ENCODE measurements at places on chromosomes 4 and X.
A peak's percentile ranks its signal among the peaks of the same experiment; 100 is the strongest.

GRCh38 chrX:15214588-15214987 lies 55.3 kb downstream of the ASB9 start:
- no peak for DNase-seq

GRCh38 chr4:28774344-28774743 lies 1913.7 kb downstream of the STIM2 start:
- no peak for DNase-seq

DNA sequence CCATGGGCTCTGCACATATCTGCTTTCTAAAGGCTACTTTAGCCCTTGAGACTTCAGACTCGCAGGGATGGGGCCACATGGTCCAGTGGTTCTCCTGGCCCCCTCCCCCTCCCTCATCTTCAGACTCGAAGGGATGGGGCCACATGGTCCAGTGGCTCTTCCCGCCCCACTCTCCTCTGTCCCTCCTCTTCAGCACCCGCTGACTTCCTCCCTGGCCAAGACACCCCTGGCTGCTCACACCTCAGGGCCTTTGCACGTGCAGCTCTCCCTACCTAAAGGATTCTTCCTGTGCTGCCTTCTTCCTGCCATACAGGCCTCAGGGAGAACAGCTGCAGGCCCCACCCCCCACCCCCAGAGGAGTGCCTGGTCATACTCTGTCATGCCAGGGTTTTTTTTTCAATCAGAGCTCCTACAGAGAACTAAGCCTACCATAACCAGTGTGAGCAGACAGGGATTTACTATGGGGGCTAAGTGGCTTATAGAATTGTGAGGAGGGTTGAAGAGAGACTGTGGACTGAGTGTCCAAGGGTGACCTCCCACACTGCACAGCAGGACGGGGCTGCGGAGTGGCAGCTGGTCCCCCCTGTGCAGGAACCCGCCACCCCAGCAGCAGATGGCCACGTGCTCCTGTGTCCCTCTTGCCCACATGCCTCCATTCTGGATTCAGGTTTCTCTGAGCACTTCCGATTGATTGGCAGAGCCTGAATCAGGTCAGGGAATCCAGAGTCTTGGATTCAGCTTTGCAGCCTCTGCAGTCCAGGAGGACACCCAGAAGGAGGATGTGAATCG lies 6.1 kb upstream of the SPON2 start:
- no peak for DNase-seq

- DNase-seq = no peak
Observed at GRCh38 chr4:153901220-153901619, 112.3 kb upstream of the SFRP2 start.

GRCh38 chr4:32133141-32133540 lies 1413.0 kb downstream of the PCDH7 start:
- DNase-seq = no peak

DNA sequence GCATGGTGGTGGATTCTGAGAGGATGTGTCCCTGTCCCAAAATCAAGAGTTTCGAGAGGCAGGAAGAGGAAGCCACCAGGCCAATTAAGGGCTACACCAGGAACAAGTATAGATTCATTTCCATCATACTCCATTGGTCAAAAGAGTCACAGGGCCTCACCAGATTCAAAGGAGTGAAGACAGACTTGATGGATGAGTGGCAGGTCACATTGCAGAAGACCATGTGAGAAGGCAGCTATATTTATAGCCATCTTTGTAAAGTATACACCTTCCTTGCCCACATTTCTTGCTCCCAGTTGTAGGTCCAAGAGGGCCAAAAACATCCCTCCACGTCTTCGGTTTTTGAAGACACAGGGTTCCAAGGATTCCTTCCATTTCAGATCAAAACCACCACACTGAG lies 406.0 kb downstream of the BCOR start:
- no peak for DNase-seq

GRCh38 chr4:35966566-35966965 lies 277.7 kb downstream of the ARAP2 start:
- no peak for DNase-seq

DNA sequence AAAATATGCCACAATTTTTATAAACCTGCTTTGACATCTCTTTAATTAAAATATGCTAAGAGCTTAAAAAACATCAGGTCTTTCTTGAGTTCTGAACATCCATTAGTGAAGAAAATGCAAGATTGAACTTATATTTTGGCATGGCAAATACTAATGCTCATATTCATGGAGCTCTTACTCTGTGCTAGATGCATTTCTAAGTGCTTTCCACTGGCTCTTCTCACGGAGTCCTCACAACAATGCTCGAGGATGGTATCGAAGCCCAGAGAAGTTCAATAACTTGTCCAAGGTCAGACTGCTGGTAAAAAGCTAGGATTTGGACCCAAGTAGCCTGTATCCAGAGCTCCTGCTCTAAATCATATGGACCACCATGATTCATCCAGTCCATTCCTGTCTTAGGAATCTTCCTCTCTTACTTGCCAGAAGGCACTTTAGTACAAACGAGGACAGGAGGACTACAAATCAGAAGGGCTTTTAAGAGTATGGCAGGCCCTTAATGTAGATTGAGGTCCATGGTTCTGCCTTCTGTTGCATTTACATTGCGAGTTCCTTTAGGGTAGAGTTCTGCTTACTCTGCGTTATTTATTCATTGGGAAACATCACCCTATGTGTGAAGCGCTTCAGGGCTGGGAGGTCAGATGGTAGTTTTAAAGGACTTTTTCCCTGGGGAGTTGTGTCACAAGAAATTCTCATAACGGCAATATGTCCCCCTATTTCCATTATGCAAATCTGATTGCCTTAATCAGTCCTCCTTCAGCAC lies 199.2 kb downstream of the RASL11B start:
- DNase-seq = no peak

DNA sequence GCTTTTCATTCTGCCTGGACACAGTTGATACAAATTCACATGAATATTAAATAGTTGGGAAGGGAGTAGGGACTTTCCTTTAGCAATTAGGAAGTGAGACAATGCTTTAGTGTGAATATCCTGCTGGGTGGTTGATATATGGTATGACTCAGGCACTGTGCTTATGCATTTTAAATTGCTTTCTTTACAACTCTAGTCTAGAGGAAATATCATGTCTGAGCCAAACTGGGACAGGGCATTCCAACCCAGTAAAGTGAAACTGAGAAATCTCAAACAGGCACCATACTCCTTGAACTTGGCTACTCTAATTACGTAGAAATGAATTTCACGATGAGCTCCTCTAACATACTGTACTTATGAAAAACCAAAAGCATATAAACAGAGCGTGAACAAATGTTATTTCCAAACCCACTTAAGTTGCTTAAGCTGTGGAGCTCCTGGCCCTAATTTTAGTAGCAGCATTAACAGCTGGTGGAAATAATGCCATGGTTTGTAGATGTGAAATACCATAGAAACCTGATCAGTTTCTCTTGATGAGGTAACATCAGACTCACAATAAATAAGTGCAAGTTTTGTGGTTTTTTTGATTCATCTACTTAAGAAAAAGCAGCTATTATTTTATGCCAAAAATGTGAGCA lies 242.9 kb upstream of the GK2 start:
- no peak for DNase-seq

DNA sequence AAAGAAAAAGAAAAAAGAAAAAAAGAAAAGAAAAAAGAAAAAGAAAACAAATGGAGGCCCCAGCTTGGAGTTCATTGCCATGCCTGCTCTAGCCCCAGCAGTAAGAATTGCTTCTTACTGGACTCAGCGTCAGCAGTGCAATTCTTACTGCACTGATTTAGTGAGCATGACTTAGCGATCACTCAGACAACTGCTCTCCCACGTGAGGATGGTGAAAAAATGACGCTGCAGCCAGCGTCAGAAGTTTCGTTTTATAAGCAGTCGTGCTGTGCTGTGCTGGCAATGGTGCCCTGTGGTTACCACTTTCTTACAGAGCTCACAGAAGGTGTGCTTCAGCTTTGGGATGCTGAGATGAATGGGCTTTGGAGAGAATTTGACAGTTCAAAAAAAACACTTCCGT lies 68.3 kb upstream of the DDX3X start:
- no peak for DNase-seq

- peak; percentile 30 for DNase-seq
Observed at GRCh38 chr4:88219099-88219498, 60.7 kb upstream of the ABCG2 start.

- DNase-seq = peak; percentile 1
Observed at GRCh38 chrX:14712096-14712495, 160.8 kb downstream of the FANCB start.

DNA sequence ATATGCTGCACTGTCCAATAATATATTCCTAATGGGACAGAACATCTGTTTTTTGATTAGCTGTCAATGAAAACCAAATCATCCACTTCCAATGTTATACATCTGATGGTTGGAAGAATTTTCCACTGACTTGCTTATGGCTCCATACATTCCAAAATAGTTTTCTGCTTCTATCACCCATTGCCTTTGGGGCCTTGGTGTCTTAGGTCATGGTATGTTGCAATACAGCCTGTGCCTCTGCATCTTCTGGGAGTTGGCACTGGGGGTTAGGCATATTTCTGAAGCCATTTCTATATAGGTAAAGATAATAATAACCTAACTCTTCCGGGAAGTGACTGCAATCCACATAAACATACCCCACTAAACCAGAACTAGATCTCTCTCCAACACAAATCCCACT lies 53.2 kb upstream of the NR3C2 start:
- no peak for DNase-seq

GRCh38 chr4:123325241-123325681 lies 71.3 kb upstream of the SPRY1 start:
- no peak for DNase-seq

DNA sequence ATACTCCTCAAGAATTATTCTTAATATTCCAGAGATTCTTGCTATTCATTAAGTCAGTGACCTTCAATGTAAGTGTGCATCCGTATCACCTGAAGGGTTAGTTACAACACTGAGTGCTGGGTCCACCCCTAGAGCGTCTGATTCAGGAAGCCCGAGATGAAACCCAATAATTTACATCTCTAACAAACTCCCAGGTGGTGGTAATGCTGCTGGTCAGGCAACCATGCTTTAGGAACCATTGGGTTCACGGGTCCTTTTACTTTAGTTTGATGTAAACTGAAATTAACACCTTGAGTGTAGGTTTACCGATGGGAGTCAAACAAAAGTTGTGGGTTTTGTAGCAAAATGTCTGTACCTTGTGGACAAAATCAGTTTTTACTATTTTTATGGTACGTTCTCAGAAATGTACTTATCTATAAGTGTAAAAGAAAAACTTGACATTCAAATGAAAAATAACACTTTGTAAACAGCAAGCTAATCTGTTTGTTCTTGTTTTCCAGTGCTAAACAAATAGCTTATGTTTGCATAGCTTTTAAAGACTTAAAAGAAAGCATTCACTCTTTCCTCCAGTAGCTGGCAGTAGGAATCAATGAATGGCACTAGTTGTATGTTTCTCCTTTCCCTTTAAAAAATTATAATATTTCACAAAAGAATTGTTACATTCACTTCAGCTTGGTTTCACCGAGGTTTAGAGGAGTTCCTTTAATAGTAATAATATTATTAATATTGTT lies 32.7 kb downstream of the ACE2 start:
- peak; percentile 23 for DNase-seq

DNA sequence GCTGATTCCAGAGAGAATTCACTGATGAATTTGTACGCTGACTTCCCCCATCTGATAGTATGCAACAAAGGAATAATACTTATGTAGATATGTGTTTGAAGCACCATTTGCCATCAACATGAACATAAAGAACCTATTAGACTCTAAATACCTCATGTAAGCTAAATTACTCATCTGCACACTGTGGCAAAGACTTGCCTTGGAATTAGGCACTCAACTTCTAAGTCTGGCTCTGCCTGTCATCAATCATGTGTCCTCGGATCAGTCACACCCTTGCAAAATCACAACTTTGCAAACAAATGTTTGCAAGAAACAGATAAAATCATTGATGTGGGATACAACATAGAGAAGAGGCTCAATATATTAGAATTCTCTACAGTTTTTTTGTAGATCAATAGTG lies 169.9 kb upstream of the LDB2 start:
- no peak for DNase-seq

DNA sequence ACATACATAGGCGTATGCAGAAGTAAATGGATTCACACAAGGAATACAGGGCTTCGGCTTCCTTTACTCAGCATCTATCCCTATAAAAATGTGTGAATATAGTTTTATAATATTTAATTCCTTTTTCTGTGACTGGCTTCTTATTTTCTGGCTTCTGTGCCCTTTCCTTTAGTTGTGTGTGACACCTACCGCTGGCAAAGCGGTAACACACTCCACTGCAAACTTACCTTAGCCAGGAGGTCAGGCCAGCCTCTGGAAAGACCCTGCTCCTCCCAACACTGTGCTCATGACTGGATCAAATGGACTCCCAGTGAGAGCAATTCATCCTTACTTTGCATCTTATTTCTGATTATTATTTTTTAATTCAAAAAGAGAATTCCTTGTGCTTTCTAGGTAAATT lies 244.2 kb downstream of the ANK2 start:
- DNase-seq = no peak

- DNase-seq = no peak
Observed at GRCh38 chrX:9829308-9830267, 43.4 kb downstream of the SHROOM2 start.

- no peak for DNase-seq
Observed at GRCh38 chr4:125728568-125728967, 413.8 kb downstream of the FAT4 start.

DNA sequence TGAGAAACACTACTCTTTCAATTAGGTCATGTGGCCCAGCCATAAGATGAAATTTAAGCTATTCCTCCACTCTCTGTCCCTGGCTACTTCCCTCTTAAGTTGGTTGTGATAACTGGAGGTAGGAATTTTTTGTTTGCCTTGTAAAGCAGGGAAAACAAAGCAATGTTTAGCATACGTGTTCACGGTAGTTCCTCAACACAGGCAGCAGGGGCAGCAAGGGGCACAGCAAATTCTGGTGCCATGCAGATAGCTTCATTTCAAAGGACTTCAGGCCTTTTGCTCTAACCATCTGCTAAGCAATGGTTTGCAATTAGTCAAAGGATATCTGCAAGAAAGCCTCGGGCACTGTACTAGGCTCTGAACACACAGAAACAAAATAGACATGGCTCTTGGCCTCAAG lies 330.2 kb downstream of the ZIC3 start:
- no peak for DNase-seq

GRCh38 chr4:17168571-17168970 lies 270.1 kb upstream of the LDB2 start:
- DNase-seq = no peak

GRCh38 chr4:173703021-173703420 lies 173.0 kb upstream of the HAND2 start:
- no peak for DNase-seq

DNA sequence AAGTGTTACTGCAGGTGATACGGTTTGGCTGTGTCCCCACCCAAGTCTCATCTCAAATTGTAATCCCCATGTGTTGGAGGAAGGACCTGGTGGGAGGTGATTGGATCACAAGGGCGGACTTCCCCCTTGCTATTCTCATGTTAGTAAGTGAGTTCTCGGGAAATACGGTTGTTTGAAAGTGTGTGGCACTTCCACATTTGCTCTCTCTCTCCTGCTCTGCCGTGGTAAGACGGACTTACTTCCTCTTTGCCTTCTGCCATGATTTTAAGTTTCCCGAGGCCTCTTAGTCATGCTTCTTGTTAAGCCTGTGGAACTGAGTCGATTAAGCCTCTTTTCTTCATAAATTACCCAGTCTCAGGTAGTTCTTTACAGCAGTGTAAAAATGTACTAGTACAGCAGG lies 65.2 kb upstream of the SLC7A11 start:
- no peak for DNase-seq

GRCh38 chr4:187070158-187070557 lies 346.5 kb upstream of the FAT1 start:
- DNase-seq = no peak
